AG09319 (cell line): ENCODE measurements at places on chromosomes 6 and 20.

- no peak for DNase-seq
Measured at GRCh38 chr6:79967178-79967577, 19.8 kb upstream of the ELOVL4 start.

GRCh38 chr6:83702077-83702476 lies 6.8 kb downstream of the SNAP91 start:
- no peak for DNase-seq

- no peak for DNase-seq
Measured at GRCh38 chr6:28413681-28414080, 14.1 kb upstream of the ZSCAN12 start.

DNA sequence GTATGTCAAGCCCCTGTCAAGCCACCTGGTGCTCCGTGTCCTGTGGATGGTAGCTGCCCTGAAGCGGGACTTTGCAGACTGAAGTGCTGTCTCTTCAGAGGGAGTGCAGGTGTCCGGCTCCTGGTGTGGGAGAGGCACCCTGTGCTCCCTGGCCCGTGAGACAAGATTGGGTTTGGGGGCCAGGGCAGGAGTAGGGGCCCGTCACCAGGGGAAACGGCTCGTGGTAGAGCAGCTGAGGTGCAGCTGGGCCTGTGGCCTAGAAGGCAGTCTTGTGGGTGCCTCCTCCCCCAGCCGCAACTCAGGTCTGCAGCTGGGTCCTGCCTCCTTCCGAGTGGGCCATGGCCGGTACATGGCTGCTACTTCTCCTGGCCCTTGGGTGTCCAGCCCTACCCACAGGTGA lies at the start of gene PTCRA:
Gene PTCRA, plus strand, starts transcription at position 322 of the 400 bp plus-strand sequence. Its CDS starts 17 bp downstream, at position 339.
- no peak for DNase-seq

DNA sequence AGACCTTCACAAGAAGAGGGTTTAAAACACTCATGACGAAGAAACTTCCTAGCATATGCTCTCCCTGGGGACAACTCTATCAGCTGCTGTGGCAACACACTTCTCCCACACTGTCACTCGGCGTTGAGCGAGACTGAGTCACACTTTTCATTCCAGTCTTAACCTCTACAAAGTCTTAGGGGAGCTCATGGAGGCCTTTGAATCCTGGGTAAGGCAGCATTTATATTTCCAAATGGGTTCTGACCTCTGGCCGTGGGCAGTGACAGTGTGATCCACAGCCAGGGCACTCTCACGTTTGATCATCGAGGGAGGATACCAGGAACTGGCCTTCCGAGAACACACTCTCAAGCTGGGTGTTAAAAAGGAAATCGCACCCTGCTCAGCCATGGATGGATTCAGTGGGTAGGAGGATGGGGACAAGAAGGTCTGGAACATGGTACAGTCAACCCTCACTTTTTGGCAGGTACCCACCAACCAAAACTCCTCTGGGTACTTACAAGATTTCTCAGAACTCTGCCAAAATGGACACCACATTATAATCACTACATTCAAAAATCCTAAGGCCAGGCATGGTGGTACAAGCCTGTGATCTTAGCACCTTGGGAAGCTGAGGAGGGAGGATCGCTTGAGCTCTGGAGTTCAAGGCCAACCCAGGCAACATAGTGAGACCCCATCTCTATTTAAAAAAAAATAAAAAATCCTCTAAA lies 19.6 kb downstream of the RRBP1 start:
- DNase-seq = no peak

DNA sequence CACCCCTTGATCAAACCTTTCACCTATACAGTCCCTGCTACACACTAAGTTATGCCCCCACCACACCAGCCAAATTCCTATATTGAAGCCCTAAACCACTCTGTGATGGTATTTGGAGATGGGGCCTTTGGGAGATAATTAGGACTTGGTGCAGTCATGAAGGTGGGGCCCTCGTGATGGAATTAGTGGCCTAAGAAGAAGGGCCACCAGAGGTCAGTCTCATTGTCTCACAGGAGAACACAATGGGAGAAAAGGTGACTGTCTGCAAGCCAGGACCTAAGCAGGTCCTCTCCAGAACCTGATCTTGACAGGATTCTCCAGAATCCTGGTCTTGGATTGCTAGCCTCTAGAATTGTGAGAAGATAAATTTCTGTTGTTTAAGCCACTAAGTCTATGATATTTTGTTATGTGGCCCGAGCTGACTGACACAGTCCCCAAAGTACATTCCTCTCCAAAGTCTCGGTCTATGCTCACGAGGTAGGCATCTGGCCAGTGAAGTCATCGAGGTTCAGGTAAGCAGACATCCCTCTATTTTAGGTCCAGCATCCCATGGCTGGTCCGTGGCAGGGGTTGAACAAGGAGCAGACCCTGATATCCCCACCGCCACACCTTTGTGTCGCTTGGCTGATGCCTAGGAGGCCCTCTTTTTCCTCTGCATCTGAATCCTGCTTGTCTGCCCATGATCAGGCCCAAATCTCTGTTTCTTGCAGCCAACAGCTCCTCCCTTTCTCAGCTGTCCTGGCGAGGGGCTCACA lies 138.9 kb downstream of the NFATC2 start:
- no peak for DNase-seq

DNA sequence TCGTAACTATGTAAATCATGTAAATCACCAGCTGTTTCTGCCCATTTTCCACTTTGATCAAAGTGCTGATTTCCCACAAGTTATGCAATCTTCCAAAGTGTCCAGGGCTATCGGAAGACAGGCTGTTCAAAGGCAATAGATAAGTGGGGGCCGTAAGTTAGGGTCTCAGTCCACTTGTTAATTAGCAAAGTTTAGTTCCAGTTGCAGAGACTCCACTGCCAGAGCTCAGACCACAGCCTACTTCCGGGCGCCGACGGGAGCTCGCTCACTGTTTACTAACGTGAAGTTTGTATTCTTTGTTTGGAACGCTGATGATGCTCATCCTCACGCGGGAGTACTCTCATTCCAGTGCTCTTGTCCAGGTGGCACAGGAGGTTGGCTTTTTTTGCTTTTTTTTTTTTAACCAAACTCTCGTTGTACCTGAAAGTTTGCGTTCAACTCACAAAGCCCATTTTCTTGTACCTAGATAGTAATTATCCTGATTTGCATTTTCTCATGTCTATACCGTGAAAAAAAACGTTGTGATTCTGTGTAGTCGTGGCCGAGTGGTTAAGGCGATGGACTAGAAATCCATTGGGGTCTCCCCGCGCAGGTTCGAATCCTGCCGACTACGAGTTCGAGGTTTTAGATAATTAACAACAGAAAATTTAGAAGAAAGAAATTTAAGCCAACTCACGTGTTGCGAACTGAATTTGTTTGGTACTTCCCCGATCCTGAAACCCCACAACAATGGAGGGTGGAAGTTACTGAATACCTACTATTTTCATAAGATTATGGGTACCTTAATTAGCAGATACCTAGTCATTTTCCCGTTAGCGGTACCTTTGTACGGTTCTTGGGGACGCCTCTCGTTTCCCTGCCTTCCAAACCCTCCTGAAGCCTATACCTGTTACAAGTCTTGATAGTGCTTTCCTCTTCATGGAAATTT lies 29.9 kb upstream of the ZNF184 start:
- peak; percentile 31 for DNase-seq

- no peak for DNase-seq
Measured at GRCh38 chr6:98848539-98849242, 14.3 kb downstream of the POU3F2 start.

- no peak for DNase-seq
Measured at GRCh38 chr6:140490081-140490480, 1115.6 kb upstream of the CITED2 start.

- DNase-seq = no peak
Measured at GRCh38 chr20:41632896-41633295, 14.7 kb upstream of the CHD6 start.

DNA sequence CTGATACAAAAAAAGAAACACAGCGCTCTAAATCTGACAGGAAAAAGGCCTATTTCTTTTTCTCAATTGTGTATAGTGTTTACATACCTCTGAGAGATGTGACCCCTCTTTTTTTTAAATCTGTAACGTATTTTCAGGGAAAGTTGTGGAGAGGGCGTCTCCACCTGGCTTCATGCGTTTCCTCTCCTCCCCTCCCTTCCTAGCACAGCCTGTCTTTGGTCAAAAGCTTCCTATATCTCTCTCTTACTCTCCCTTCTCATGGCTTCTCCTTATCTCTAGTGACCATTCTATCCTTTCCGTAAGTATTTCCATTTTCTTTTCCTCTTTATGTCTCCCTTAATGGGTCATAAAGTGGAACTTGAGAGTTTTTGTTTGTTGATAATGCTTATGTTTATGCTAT lies 458.9 kb downstream of the HACE1 start:
- DNase-seq = no peak

DNA sequence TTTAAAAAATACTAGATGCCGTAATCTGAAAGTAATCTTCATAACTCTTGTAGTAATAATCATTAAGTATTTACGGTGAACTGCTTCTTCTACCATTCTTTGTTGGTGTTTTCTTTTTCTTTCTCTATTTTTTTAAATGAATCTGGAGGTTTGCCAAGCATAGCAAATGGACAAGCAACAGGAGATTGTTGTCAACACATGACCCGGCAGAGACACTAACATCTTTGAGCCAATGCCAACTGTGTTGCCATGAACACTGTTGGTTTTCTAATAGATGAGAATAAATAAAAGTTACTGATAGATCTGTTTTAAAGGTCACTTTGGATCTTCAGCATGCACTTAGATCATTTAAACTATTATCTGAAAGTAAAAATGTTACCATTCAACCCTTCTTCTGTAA lies 523.6 kb upstream of the EYS start:
- no peak for DNase-seq

- DNase-seq = no peak
Measured at GRCh38 chr6:100671740-100672139, 207.0 kb upstream of the SIM1 start.

GRCh38 chr6:170473301-170473717 lies 79.8 kb downstream of the PSMB1 start:
- no peak for DNase-seq

GRCh38 chr20:62921119-62921687 lies 5.1 kb downstream of the DIDO1 start:
- no peak for DNase-seq

DNA sequence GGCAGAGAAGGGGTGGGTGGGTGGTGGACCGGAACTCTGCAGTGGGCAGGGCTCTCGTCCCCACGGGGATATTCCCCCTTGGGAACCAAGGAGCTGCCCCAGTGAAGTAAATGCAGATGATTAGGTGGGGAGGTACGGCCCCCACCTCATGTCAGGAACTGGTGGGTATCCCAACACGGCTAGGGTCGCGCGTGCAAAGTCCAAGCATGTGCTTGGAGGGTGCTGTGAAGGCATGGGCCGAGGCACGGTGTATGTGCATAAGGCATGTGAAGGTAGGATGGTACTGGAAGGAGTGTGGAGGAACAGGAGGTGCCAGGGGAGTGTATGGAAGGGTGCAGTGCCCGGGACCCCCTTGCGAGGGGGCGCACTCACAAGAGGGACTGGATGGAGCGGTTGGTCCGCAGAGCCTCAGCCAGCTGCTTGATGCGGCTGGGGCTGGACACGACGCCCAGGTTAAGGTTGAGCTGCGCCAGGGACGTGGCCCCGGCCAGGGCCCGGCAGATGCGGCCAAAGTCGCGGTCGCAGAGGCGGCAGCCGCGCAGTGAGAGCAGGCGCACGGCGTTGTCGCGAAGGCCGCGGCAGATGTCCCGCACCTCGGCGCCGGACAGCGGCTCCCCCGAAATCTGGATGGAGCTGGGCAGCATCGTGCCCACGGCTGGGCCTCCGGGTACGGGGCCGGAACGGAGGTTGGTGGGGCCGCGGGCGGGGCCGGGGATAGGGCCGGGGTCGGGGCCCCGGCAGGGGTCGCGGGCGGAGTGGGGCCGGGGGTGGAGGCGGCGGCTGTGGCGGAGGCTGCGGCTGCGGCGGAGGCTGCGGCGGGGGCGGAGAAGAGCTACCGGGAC lies 783 bp downstream of the LRRC73 start:
- no peak for DNase-seq

DNA sequence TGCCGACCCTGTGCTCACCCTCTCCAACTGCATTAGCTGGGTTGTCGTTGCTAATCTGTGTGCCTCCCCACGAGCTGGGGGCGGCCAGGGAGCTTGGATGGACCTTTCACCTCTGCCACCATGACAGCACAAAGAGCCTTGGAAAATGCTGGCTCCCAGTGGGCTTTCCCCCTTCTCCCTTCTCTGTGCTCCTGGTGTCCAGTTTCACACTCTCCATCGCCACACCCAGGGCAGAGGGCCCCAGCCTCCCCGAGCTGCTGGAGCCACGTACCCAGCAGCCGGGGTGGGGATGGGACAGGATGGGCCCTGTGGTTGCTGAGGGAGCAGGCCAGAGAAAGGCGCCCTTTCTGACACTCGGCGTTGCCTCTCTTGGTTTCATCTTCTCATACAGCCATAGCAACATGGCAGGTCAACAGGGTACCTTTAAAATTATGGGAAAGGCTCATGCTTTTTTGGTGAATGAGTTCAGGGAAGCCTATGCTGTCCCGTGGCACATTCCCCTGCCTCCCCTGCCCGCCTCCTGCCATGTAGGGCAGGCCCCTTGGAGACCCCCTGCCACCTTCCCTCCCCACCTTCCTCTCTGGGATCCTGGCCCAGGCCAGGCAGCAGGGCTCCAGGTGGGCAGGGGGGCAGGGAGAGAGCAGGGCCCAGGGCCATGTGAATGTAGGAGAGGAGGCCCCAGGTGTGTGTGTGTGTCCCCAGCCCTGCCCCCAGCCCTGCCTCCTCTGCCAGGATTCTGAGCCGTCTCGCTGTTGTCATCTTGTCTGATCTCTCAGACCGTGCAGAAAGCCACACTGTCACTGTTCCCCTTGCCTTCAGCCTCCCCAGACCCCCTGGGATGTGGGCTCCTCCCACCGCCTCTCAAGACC lies 85.2 kb upstream of the CCDC167 start:
- no peak for DNase-seq

- no peak for DNase-seq
Measured at GRCh38 chr20:37945091-37945547, 42.2 kb downstream of the VSTM2L start.

- DNase-seq = no peak
Measured at GRCh38 chr20:14832630-14833029, 495.2 kb upstream of the FLRT3 start.

DNA sequence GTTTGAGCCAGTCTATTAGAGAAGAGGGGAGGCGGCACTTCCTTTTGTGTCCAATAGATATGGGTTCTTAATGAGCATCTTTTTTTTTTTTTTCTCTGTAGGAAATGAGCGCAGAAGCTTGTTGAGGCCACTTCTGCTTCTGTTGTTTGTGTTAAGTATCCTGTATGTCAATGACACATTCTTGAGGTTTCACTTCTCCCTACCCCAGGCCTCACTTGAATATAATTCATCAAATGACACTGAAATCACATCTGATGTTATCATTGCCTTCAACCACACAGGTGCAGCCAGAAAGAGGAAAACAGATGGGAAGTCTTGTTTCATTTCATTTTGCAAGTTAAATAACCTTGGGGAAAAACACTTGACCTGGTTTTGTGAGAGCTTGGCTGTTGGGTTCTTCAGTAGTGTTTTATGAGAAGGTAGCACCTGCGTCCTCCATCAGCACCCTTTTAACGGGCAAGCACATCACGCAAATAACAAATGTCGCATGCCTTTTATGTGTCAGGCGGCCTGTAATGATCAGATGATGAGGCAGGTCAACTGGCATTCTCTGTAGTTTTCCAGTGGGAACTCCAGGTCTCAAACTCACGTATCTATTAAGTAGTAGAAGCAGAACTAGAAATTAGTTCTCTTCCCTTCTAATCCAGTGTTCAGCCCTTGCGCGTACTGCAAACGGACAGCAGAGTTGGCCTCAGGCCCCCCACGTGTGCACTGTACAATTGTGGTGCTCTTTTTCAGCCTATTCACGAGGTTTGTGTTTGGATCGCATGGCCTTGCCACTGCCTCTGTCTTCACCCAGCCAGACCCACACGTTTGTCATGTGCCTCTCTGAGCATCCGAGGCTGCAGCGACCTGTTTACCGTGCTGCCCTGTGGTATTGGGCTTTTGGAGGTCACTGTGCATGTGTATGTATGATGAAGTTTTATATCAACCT lies 23.5 kb downstream of the PLEKHG1 start:
- DNase-seq = no peak
